ENCODE measurements at places on chromosomes 3 and 15.

DNA sequence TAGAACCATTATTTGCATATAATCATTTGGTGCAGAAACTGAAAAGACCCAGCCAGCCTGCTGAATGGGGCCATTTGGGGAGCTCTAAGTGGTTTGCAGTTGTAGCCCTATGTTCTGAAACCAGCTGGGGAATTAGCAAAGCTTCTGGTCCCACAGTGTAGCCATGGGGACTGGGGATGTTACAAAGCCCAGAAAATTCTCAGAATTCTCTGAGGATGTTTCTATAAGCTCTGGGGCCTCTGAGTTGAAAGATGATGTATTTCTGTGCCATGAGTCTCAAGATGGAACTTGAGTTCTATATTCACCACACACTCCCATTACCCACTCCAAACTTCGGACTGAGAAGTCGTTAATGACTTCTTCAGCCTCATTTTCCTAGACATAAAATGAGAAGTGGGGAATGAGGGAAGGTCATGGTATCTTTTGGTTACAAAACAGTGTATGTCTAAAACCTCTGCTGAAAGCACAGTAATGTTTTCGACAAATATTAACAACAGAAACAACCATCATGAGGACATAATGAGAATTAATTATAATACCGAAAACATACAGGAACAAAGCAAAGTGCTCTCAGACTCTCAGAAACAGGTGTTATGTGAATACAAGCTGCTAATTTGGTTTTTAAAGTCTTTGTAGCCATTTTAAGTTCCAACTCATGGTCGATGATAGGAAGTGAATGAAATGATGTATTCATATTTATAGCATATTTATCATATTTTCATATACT lies 89.4 kb downstream of the RFTN1 start:
- DNase-seq = no peak

DNA sequence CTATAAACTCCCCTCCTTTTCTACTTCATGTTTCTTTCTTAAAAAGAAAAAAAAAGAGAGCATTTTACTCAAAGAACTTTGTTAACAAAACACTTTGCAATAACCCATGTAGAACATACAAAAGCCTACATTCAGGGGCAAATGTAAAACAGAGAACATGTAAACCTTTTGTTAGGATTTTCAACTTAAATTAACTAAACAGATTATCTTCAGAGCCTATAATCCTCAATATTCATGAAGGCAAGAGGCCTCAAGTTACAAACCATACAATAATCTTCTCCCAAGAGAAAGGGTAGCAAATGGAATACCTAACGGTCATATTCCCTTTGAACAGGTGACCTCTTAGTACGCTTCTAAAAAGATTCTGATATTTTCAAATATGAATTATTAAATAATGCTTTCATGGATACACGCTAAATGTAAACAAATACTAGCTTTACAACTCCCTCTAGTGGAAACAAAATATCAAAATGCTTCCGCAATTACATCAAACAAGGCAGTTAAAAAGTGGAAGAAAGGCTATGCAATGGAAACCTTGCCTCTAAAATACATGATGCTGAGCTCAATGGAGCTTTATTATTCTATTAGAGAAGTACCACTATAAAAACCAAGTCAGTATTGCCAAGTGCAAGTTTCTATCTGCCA lies 9.9 kb downstream of the CEP152 start:
- DNase-seq = no peak

GRCh38 chr3:126419886-126420786 lies 25.4 kb downstream of the CFAP100 start:
- no peak for DNase-seq

GRCh38 chr15:97082830-97083229 lies 752.3 kb downstream of the NR2F2 start:
- DNase-seq = no peak

GRCh38 chr15:95869920-95870319 lies 460.6 kb upstream of the NR2F2 start:
- no peak for DNase-seq

- no peak for DNase-seq
These were observed 695 bp downstream of the RPL32 start for GRCh38 chr3:12840591-12841148.

GRCh38 chr3:185656321-185656840 lies 70.3 kb downstream of the SENP2 start:
- peak; percentile 87 for DNase-seq

DNA sequence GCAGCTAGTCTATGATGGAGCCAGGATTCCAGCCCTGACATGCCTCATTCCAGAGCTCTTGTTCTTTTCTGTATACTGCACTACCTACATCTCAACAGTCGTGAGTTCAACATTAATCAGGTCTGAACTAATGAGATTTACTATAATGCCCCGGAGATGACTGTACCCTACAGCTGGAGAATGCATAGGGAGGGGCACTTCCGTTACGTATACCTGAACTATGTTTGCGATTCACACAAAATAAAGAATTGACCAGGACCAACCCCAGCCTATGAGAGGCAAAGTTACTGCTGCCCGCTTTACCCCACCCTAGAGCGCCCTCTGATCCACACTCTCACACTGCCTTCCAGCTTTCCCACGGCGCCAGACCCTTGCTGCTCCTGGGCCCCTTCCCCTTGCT lies 97.0 kb downstream of the IGF2BP2 start:
- no peak for DNase-seq

- no peak for DNase-seq
These were observed 5.8 kb downstream of the CPOX start for GRCh38 chr3:98587654-98588053.

DNA sequence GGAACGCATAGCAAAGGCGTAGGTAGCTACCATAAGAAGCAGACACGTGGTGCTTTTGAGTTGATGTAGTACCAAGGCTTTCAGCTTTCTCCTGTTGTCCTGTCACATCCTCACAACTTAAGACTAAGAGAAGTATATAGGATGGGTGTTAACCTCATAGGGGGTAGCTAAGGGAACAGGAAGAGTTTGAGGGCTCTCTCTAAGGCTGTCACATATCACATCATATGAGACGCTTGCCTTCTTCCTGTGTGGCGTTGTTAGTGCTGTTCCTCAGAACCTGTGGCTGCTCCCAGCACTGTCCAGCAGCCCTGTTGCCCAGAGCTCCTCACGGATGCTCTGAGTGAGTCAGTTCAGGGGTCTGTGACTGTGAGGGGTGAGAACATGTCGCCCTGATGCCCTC lies 14.7 kb downstream of the DHX30 start:
- no peak for DNase-seq

- DNase-seq = no peak
These were observed 787.7 kb downstream of the MCTP2 start for GRCh38 chr15:95018888-95019545.

GRCh38 chr3:170815340-170815739 lies 54.7 kb downstream of the RPL22L1 start:
- no peak for DNase-seq

DNA sequence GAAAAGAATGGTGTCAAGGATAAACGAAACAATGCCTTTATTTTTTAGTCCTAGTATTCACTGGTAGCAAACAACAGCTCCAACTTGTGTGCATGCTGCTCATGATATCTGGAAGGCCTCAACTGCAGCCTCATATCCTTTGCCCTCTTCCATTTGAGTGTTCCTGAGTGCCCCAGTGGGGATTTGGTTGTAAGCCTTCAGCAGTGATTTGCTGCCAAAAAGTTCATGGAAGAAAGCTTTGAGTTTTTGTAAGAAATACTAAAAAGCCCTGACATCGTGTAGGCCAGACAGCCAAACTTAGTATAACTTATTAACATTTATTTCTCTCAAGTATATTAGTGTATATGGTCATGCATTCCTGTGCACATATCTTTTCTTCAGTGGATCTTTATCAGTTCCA lies 30.0 kb downstream of the MFSD1 start:
- DNase-seq = no peak

DNA sequence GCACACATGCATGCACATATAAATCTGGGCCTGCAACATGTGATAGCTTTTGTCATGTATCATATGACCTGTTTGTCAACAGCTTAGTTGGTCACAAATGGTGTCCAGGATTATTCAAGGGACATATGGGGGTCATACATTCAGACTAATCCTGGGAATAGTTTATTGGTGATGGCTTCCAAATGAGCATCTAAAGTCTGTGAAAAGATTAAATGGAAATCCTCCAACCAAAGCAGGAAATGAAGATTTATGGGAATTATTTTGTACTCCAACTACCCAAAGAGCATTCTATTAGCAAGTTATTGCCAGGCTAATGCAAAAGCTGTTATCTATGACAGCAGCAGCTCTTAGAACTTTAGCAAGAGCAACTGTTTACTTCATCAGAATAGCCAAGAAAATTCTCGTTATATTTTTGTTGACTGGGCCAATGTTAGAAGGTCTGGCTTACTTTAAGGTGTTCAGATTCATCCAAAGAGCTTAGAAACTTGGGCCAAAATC lies 7.1 kb downstream of the FSTL1 start:
- no peak for DNase-seq

GRCh38 chr15:69576948-69577351 lies 124.3 kb downstream of the RPLP1 start:
- no peak for DNase-seq

DNA sequence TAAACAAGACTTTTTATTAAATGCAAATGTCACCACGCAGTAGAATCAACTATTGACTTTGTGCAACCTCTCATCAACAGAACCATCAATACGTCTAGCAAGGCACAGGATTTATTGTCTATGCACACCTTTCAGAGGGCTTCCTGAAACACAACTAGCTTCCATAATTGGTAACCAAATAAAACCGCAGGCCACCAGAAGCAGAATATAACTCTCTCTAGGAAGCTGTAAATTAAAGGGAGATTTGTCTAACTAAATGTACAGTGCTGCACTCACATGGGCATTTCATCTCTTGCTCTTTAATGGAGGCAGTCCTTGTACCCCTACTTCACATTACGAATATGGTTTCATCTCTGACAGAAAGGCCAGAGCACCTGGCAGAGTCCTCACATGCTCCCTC lies 93.0 kb downstream of the FHIT start:
- DNase-seq = no peak

GRCh38 chr3:64114651-64115050 lies 91.4 kb upstream of the PSMD6 start:
- no peak for DNase-seq

DNA sequence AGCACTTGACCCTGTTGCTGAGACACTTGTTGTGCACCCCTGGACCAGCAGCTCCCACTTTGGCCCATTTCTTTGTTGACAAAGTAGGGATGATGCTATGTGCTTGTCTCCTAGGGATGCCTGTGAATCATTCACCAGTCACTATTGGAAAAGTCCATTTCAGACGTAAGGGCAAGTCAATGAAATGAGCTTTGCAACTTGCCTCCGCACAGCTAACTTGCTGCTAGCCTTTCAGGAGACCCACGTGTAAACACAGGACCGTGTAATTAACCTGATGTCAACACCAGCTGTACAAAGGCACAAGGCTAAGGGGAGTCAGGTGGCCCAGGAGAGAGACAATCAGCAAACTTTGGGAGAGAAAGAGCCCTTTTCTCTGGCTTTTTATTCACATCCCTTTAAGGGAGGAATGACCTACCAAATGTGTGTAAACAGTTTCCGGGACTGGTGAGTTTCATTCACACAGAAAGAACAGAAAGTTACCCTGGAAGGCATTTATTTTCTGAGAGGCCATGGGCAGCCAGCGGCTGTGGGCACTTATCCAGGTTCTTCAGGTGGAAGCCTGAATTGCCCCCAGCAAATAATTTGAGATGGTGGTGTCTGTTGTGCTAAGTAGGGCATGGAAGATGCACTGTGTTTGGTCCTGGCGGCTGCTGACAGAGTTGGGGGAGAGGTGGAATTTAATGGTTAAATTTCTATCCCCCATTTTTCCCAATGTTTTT lies 54.0 kb downstream of the TIPARP start:
- no peak for DNase-seq

DNA sequence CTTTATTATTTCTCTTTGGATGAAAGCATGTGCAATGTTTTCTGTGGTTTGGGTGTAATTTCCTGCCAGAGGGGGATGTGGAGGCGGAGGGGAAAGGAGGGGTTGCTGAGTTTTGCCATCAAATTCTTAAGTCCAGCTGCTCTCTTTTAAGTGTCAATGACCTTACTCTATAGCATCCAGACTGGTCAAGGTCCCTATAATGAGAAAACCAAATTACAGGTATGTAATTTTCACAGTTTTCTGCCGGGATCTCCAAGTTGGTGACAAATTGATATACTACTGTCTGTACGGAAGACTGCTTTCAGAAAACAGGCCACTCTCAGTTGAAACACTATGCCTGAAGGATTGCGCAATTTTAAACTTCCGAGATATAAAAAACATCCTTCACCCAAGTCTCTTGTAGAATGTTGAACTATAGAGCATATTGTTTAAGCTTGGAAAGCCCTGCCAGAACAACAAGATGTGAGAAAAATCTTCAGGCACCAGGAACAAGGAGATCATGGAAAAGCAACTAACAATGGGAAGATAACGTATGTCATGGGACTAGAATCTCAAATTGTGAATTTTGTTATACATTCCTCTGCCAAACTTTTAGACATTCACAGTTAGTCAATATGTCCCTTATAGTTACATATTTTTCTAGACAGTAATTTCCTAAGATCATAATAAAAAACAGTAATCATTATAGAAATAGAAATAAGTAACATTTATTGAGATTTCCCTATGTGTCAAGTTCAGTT lies 300.7 kb upstream of the SATB1 start:
- DNase-seq = no peak

GRCh38 chr3:124007186-124007585 lies 15.3 kb upstream of the ROPN1 start:
- no peak for DNase-seq

DNA sequence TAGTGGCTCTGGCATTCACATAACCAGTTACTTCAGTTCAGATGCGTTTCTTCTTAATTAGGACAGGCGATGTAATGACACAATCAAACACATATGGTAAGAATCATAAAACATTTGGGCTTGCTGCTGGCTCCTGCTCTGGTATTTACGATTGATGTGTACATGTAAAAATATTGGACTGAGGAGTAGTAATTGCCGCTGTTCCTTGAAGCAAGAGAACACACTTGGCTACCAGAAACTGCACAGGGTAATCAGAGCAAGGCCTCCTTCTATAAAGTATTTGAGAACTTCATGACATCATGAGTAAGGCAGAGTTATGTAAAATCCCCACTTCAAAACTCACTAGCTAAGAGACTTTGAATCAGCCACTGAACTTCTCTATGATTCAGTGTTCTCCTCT lies 158.1 kb downstream of the SSR3 start:
- no peak for DNase-seq

DNA sequence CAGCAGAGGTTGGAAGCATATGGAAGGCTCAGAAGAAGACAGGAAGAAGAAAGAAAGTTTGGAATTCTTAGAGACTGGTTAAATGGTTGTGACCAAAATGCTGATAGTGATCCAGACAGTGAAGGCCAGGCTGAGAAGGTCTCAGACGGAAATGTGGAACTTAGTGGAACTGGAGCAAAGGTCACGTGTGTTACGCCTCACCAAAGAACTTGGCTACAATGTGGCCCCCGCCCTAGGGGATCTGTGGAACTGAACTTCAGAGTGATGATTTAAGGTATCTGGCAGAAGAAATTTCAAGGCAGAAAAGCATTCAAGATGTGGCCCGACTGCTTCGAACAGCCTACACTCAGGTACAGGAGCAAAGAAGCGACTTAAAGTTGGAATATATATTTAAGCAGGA lies 83.1 kb downstream of the MYO5A start:
- DNase-seq = no peak

GRCh38 chr15:60721257-60721626 lies 242.3 kb upstream of the ICE2 start:
- no peak for DNase-seq

GRCh38 chr3:63128380-63128779 lies 149.7 kb upstream of the SYNPR start:
- DNase-seq = no peak

- no peak for DNase-seq
These were observed 38.8 kb downstream of the SMAD6 start for GRCh38 chr15:66740802-66741201.

Measured in right atrium auricular region (tissue), 2 donors.